ENCODE measurements at places on chromosomes 4 and X. TPM values are rescaled to one million over a fixed set of nuclear protein-coding genes. Genes with fewer than 3 reads are reported as not detected.

Gene TMEM156
- total RNA-seq, result not detected

GRCh38 chrX:41491267-41492004 lies 44.3 kb downstream of the NYX start:
- DNase-seq, result no peak

- no peak for DNase-seq
Measured at GRCh38 chrX:44961817-44962607, 89.0 kb downstream of the KDM6A start.

Gene AMBN
- total RNA-seq, result not detected

Gene ETDA
- total RNA-seq, result not detected
